ENCODE measurements at places on chromosomes 12 and 14.

DNA sequence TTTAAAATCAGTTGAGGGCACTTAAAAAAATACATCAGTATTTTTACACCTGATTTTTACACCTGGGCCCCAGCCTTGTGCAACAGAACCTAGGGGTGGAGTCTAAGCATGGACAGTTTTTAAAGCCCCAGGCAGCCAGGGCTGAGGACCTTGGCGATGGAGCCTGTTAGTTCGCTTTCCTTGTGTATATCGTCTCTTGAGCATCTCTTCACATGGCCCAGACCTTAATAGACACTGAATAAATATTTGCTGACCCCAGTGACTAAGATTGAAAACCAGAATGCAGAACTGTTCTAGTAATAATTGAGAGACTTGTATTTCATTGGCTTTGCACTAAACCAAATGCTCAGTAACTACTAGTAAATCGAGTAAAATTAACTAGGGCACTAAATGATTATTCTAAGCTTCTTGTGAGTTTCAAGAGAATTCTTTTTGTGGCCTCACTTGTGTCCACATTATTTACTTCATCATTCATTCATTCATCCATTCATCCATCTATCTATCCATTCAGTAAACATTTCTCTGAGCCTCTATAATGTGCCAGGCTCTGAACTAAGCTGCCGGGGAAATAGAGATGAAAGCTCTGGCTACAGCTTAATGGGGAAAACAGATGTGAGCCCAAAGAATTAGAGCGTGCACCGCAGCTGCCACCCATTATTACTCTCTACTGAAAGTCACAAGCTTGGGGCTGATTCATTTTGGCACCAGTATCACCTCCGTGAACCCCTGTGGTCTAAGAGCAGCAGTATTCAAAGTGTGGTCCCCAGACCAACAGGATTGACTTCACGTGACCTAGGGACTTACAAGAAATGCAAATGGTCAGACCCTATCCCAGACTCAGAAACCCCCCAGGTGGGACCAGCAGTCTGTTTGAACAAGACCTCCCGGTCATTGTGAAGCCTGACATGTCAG is 30.7 kb upstream of the BCL7A start:
- no peak for DNase-seq

GRCh38 chr12:104729091-104729490 is 229.0 kb downstream of the SLC41A2 start:
- DNase-seq = no peak

GRCh38 chr14:104999361-104999760 is 13.8 kb downstream of the CLBA1 start:
- no peak for DNase-seq

DNA sequence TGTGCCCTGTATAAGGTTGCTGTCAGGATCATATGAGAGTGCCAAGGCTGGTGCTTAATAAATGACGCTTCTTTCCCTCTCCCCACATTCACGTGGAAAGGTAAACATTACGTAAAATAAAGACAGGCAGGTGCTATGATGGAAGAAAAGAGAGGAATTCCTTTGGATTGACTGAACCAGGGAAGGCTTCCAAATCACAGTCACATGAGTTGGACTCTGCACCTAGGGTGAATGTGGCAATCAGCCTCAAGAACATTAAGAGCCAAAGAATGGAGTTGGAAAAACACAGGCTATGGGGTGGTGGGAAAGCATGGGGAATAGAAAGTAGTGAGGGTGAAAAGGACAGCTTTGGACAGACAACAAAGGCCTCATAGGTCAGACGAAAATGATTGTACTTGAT is 473.1 kb downstream of the VRK1 start:
- DNase-seq = no peak

GRCh38 chr12:103748002-103748401 is 93.0 kb downstream of the NT5DC3 start:
- DNase-seq = no peak

- DNase-seq = peak; percentile 56
These were observed 63.5 kb downstream of the DGLUCY start for GRCh38 chr14:91177073-91178034.

- no peak for DNase-seq
These were observed 6.5 kb downstream of the MEG3 start for GRCh38 chr14:100832311-100832960.

GRCh38 chr12:25994901-25995625 is 36.6 kb downstream of the RASSF8 start:
- no peak for DNase-seq

- no peak for DNase-seq
These were observed 85.1 kb upstream of the NID2 start for GRCh38 chr14:52153939-52154338.

- no peak for DNase-seq
These were observed 375.9 kb downstream of the TMEM121 start for GRCh38 chr14:105902131-105902898.

DNA sequence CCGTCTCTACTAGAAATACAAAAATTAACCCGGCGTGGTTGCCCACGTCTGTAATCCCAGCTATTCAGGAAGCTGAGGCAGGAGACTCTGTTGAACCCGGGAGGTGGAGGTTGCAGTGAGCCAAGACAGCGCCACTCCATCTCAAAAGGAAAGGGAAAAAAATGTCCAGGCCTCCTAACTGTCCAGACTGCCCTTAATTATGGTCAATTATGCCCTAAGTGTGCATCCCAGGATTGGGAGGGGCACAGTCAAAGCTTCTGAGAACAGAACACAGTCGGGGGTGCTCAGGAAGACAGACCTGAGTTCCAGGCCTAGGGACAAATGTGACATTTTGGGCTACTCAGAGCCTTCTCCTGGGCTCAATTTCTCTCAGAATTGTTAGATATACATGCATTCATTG is 31.8 kb upstream of the SMUG1 start:
- DNase-seq = no peak

DNA sequence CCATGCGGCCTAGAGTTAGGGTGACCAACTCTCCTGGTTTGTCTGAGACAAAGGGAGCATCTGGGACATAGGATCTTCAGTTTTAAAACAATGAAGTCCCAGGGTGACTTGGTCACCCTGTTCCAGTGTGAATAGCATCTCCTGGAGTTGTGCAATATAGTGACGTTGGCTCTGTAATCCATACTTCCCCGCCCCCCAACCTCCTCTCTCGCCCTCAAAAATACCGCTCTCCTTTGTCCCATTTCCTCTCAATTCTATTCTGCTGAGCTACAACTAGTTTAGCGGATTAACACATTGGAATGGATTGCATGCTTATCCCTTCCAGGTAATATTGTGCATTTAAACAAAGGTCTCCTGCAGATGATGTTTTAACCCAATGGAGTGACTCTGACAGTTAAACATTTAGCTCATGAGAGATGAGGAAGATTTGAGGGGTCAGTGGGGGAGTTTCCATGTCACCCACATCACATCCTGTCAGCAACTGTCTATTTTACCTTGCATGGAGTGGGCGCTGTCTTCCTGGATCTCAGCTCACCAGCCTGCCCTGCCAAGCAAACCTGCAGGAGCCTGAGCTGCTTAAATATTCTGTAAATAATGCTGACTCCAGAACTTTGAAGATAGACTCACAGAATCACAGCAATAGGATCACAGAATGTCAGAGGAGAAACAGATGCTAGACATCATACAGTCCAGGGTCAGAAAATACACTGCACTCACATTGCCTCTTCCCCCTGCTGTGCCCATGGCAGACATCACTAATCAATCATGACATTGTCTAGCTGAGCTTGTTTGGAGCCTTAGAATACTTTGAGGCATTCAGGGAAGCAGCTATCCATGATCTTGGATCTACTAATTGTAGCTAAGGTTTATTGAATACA is 43.0 kb downstream of the MAP1LC3B2 start:
- DNase-seq = no peak

DNA sequence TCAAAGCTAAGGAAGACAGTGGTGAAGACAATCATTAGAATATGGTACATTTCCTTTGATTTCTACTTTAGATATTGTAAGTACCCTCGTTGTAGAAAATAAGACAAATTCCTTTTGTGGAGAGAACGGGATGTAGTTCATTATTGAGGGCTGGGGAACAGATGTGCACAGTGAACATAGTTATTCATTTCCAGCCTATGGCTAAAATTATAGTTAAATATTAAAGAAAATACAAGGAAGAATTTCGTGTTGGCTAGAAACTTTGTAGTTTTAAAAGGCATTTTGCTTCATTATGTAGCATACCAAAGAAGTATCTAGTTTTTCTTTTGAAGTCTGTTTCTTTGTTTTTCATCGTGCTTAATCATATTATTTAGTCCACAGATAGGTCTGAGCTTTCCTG is 201.8 kb downstream of the ESR2 start:
- DNase-seq = no peak

DNA sequence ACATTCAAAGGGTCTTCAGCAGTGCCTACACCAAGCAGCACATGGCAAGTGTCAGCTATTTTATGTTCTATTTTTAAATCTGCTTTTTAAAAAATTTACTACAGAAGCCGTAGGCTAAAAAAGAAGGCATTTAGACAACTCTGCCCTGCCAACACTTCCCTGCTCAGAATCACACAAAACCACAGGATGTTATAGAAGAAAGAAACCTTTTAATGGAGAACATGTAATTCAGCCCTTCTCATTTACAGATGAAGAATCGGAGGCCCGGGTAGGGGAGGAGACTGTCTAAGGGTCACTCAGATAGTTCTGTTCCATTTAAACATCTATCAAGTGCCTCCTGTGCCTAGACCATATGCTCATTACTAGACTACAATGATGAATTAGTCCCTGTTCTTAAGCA is 171.8 kb upstream of the NTF3 start:
- DNase-seq = no peak

GRCh38 chr12:43241986-43242385 is 310.0 kb downstream of the ADAMTS20 start:
- no peak for DNase-seq

DNA sequence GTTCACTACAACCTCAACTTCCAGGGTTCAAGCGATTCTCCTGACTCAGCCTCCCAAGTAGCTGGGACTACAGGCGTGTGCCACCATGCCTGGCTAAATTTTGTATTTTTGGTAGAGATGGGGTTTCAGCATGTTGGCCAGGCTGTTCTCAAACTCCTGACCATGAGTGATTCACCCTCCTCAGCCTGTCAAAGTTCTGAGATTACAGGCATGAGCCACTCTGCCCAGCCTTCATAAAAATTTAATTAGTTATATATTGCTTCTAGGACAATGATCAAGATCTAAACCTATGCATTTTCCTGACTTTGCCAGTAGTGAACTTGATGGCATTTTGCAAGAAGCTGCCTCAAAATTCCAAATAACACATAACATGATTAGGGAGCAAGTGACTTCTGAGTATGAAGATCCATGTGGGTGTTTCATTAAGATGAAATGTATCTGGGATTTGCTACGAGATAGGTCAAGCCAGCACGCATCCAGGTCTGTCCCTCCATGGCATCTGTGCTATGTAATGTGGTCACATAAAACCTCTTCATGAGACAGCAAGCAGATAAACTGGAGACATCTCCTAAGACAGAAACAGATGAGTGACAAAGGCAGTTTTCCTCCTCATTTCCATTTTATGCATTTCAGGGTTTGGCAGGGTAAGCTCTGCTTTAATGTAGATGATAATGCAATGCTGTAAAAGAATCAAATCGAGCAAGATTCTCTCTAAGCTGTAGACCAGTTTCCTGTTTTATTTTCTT is 319.4 kb upstream of the ATP2B1 start:
- DNase-seq = no peak

- no peak for DNase-seq
These were observed 614.3 kb upstream of the MDGA2 start for GRCh38 chr14:48289701-48290100.

DNA sequence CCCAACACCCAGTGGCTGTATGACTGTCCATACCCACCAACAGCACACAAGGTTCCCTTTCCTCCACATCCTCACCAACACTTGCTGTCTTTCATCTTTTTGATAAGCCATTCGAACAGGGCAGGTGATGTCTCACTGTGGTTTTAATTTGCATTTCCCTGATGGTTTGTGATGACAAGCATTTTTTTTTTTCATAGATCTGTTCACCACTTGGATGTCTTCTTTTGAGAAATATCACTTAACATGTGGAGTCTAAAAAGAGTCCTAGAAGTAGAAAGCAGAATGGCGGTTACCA is 198.1 kb upstream of the DIO3 start:
- DNase-seq = no peak

- DNase-seq = no peak
These were observed 203.5 kb upstream of the NOS1 start for GRCh38 chr12:117564881-117565280.

DNA sequence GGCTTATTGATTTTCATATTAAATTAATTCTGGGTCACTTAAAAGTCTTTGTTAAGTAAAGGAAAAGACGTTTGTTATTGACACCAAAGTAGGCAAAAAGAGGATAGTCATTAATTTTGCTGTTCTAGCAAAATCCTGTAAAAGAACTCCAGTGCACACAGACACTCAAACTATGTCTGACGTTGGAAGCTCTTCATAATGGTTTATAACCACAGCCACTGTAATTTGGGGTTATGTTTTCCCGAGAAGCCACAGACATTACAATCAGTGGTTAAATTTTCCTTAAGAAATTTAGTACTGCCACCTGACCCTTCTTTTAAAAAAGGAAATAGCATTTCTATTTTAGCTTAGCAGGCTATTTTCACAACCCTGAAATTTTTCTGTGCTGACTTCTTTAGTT is 267.5 kb downstream of the CCDC91 start:
- no peak for DNase-seq

DNA sequence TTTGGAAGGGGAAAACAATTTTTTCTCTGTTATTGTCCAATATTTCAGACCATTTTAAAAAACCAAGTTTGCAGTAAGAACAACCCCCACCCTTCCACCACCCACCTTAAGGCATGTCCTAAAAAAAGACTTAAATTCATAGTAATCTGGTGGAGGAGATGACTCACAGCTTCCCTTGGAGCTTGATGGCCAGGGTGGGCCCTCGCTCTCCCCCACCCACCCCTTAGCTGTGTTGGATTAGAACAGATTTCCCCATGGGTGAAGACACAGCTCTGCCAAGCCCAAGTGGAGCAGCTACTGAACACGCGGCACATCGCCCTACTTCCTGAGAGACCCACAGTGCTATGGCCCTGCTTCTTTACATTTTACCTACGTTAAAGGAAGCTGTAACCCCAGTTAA is 140.3 kb downstream of the GCH1 start:
- no peak for DNase-seq

DNA sequence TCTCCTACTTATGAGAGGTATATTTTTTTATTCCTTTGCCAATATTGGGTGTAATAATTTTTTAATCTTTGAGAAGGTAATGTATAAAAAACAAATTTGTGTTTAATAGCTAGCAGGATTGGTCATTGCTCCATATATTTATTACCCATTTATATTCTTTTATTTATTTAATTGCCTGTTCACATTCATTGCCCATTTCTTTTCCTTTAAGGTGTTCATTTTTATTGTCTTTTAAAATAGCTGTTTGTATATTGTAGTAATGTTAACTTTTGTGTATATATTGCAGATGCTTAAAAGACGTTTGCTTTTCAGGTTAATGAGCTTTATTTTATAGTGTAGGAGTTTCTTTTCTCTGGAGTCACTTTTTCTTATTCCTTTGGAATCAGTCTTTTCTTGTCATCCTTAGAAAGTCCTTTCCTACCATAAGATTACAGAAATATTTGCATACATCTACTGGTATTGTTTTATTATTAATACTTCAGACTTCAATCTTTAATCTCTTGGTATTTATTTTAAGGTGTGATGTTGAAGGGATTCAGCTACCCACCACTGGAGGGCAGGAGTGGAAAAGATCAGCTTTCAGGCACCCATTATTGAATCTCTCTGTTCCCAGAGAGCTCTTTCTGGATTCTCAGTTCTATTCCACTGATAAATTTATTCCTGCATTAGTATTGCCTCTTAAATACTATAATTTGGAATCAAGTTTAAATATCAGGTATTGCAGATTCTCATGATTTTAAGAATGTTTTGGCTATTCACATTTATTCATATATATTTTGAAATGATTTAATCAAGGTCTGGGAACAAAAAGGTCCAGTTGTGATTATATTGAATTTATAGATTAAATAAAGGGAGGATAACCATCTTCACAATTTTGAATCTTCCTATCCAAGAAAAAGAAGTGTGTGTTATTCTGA is 17.3 kb downstream of the PPM1A start:
- DNase-seq = peak; percentile 13
